ENCODE measurements at places on chromosomes 3 and 15.
A peak's percentile ranks its signal among the peaks of the same experiment; 100 is the strongest.

DNA sequence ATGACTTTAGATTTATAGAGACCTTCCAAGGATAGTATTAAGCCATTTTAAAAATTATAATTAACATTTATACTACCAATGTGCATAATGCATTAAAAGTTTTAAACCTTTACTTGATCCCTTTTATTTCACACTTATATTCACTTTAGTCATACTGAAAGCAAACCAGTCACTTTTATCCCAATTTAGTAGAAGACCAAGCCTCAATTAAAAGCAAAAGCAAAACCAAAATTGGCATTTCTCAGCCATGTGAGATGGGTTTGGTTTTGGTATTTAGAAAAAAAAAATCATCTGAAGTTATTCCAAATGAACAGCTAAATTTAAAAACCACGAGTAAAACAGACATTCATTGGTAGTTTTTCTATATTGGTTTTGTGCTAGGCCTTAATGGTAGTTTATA lies 249.4 kb downstream of the LPP start:
- DNase-seq = no peak

GRCh38 chr15:67004142-67004541 lies 61.3 kb upstream of the SMAD3 start:
- DNase-seq = no peak

DNA sequence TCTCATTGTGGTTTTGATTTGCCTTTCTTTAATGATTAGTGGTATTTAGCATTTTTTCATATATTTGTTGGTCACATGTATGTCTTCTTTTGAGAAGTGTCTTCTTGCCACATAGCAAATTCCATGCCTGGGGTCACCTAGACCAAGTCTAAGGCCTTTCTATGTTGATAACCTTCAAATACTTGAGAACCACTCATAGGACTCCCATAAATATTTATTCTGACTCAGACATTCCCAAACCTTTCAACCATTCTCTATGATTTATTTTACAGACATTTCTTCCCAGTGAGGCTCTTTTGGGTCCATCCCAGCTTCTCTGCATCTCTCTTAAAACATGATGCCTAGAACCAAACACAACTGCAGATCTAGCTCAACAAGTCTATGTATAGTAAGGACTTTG lies 69.2 kb downstream of the ATP8B4 start:
- peak; percentile 7 for DNase-seq

GRCh38 chr3:14875411-14876175 lies 56.8 kb downstream of the FGD5 start:
- no peak for DNase-seq

- DNase-seq = no peak
Measured at GRCh38 chr3:173970281-173970680, 572.7 kb downstream of the NLGN1 start.

DNA sequence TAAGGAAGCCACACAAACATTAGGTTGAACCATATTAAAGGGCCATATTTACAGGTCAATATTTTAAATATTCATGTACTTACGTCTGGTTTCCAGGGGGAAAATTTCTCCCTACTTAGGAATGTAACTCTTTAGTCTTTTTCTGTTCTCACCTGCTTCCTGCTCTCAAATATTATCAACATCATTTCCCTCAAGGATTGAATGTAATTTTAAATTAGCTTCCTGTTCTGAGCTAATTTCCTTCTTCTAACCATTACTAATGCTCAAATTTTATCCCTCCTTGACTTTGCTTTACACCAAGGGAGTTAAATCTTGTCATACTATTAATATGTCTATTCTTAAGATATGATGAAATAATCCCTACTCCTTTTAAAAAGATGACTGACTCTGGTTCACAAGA lies 103.4 kb upstream of the UBP1 start:
- DNase-seq = no peak

DNA sequence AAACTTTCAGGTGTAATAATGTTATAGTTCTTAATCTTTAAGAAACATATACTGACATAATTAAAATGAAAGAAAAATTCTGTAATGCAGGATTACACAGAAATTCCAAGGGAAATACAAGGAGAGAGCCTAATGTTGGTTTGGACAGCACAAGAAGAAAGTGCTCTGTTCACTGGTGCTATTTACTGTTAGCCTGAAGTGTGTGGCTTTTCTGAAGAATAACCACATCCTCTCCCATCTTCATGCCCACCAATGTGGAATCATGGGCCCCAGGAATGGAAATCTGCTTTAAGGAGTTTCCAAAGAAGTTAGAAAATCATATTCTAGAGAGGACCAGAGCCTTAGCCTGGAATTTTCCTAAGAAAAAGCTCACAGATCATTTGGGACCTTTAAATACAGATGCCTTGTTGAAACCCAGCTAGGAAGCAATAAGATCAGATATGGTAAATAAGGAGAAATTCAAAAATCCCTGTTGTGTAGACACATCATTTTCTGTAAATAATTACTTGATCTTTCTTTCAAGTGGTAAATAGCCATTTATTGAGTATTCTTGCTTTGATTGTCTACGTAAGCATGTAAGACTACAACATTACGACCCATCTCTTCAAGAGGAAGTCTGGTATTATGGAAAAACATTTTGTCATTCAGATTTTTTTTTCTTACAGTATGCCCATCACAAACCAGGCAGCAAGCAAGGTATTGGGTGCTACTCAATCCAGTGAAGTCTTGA lies 10.3 kb upstream of the USP50 start:
- no peak for DNase-seq

DNA sequence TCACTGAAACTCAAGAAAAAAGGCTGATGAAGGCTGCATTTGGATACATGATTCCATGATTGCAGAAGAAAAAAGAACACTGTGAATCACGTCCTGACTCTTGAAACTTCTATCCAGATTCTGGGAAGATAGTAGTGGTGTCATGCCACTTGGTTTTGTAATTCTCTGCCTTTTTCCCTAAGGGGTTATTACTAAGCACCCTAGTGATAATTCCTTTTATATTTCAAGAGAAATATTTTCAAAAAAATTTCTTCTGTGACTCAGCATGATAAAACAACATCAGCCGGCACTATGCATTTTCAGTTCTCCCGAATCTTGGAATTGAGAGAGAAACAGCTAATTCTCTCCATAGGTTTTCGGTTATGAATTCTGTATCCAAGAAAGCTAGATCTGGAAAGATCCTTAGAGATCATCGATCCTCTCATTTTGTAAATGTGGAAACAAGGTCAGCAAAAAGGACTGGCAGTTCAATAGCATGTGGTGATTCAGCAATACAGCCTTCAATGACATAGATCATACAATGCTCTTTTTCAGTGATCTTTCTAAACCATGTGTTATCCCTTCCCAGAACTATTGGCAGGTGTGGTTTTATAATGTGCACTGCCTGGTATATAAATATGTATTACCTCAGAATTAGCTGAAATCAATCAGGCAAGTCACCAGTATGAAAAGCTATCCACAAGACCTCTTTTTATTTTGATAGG lies 42.6 kb upstream of the TP63 start:
- peak; percentile 79 for DNase-seq

GRCh38 chr3:53102601-53103147 lies 27.6 kb downstream of the RFT1 start:
- no peak for DNase-seq

All from adipocyte (in vitro differentiated cells).